Stimulated activated CD4-positive, alpha-beta T cell treated with anti-CD3 and anti-CD28 coated beads, TNF-alpha, amount 100 ng/mL, for 1 hour (primary cell): ENCODE measurements at places on chromosomes 16 and 17.

DNA sequence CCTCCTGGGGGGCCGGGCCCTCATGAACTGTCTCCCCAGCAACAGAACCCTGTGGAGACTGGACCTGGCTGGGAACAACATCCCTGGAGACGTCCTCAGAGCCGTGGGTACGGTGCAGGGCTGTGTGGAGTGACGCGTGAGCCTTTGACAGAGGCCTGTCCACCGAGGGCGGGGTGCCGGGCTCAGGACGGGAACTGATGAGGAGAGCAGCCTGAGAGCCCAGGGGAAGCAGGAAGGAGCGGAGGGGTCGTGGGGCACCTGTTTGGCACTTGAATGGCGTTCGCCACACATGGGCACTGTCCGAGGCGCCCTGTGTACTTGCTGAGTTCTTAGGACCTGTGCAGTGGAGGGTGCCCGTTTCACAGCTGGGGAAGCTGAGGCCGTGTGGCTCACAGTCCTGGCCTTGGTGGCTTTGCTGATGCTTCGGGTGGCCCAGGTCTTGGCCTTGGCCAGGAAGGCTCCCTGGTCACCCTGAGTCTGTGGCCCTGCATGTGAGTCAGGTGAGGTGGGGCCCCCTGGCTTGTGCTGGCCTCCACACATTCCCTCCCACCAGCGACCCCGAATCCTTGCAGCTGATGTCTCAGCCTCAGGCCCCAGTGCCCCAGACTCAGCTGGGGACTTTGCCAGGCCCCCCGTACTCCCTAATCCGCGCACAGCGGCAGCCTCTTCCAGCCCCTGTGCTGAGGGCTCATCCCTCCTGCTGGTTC lies 2.4 kb downstream of the LRRC45 start:
- DNase-seq, result no peak

DNA sequence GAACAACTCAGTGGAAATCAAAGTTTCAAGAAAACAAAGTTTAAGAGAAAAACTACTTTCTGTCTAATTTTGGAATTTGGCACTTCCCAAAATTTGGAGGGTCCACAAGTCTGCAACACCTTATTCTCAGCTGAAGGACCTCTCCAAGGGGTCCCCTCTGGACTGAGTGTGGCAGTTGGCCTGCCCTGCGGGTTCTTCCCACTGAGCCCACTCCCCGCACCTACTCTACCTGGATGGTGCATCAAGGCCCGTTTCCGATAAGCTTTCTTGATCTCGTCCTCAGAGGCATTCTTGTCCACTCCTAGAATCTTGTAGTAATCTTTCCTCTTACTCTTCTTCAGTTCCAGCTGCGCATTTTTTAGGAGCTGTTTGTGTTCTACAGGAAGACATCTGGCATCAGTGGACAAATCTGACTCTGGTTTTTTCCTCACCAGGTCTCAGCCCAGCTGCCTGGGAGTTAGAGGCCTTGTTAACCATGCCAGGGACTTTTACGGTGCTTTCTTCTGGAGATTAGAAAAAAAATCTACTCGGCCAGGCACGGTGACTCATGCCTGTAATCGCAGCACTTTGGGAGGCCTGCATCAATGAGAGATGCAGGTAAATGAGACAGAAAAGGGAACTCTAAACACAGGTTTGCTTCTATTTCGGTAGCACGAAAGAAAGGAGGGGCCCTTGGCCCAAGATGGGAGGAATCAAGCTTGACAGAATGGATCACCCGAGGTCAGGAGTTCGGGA lies 15.6 kb downstream of the CNP start:
- DNase-seq, result no peak

- DNase-seq, result no peak
These were observed 55.0 kb upstream of the GSE1 start for GRCh38 chr16:85557971-85558657.

- DNase-seq, result no peak
These were observed 25.0 kb downstream of the XPO6 start for GRCh38 chr16:28186752-28187151.

- DNase-seq, result no peak
These were observed 3.2 kb upstream of the ARL6IP1 start for GRCh38 chr16:18804540-18804939.

- DNase-seq, result no peak
These were observed 119.0 kb upstream of the CDC42EP4 start for GRCh38 chr17:73430848-73431247.

DNA sequence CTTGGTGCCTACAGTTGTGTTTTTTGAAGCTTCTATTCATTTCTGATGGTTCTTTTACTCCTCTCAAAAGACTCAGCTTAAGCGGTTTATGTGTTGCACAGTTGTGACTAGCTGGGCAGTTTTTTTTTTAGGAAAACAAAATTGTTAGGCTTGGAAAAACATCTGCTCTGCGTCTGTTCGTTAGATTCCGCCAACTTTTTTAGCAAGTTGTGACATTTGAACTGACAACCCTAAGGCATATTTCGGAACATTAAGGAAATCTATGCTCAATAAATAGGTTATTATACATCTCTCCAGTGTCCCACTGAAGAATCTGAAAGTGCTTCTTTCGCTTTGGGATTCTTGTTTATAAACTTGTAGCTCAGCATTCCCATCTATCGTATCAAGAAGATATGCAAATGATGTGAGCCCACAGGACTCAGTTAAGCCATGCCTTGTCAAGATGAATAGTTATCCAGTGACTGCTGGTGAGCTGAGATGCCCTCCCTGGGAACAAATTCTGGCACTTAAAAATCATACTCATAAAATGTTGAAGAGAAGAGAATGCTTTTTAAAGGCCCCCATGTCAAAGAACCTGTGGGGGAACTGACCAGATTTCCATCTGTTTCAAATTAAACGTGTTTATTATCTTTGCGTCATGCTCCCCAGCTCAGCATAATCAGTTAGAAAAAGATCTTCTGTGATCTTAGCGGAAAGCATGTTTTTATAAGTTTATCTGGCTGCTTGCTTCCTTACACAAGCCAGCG lies 109.0 kb upstream of the FAM20A start:
- DNase-seq, result no peak

- DNase-seq, result no peak
These were observed 11.2 kb upstream of the ERN2 start for GRCh38 chr16:23724096-23724784.

GRCh38 chr16:75288596-75289120 lies 37.2 kb upstream of the BCAR1 start:
- no peak for DNase-seq

- no peak for DNase-seq
These were observed 7.6 kb downstream of the SGCA start for GRCh38 chr17:50173335-50173941.

DNA sequence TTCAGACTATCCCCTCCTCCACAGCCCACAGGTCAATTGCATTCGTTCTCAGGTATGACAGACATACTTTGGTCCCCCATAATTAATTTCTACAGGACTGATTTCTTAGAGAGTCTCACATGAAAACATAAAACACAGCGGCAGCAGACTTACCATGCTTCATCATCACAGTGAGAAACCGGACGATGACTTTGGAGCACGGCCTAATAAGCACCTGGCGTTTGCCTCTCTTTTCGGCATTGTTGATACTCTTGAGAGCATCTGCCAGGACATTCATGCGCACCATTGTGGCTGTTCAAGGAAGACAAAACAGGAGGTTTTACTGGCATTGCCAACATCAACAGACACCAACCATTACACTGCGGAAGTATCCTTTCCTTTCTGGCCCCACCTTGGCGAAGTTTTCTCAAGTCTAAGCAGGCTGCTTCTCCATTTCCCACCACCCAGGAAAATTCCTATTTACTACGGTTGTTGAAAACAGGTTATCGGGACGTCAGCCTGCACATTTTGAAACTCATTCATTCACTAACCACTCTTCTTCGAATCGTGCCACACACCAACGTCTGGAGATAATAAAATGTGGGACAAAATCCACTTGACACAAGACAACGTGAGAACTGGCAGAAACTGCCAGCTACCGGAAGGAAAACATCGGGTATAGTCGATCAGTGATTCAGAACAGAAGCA lies 1.2 kb downstream of the RPS15A start:
- no peak for DNase-seq

DNA sequence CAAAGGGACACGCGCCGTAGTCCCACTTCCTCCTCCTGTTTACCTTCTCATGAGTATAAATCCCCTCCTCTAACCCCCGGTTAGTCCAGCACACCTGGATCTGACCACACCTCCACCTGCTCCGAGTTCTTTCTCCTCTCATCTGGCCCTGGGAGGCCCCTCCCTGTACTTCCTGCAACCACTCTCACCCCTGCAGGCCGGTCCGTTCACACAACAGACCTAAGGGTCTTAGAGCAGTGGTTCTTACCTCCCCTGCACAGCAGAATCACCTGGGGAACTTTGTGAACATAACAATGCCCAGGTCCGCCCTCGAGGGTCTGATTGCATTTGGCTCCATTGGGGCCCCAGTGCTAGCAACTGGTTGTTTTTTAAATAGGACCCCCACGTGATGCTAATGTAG lies 24.8 kb downstream of the TMEM114 start:
- no peak for DNase-seq

DNA sequence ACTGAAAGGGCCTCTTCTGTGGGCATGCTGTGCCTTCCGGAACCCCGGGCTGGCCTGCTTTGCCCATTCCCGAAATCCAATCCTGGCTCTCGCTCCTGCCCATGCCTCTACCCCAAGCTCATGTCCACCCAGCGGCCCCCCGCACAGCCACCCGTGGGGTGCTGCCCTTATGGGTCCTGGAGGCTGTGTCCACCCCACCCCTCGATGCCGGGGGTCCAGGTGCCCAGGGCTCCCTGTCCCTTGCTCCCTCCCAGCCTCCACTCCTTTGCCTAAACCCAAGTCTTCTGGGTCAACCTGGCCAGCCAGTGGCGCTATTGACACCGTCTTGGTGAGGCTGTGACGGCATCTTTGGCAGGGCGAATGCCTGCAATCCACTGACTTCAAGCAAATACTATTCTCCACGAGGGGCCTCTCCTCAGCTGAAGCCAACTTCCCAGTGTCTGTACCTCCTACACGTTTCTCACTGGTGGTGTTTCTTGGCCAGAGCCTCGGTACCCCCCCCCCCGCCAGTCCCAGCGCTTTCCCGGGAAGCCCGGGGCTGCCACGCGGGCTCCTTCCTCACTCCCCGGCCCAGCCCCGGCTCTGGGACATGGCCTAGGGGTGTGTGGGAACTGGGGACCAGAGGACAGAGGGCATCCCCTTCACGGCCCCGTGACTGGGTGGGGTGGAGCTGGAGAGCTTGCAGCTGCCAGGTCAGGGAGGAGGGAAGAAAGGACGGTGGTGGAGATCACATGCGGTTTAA lies 12.2 kb upstream of the DUS1L start:
- no peak for DNase-seq

DNA sequence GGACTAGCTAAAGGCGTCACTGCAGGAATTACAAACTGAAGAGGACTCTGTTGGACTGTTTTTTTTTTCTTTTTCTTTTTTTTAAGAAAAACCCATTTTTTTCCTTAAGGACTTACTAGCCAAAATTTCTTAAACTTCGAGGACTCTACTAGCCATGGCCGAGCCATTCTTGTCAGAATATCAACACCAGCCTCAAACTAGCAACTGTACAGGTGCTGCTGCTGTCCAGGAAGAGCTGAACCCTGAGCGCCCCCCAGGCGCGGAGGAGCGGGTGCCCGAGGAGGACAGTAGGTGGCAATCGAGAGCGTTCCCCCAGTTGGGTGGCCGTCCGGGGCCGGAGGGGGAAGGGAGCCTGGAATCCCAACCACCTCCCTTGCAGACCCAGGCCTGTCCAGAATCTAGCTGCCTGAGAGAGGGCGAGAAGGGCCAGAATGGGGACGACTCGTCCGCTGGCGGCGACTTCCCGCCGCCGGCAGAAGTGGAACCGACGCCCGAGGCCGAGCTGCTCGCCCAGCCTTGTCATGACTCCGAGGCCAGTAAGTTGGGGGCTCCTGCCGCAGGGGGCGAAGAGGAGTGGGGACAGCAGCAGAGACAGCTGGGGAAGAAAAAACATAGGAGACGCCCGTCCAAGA lies 878 bp downstream of the HEXIM1 start:
- peak; percentile 38 for DNase-seq

DNA sequence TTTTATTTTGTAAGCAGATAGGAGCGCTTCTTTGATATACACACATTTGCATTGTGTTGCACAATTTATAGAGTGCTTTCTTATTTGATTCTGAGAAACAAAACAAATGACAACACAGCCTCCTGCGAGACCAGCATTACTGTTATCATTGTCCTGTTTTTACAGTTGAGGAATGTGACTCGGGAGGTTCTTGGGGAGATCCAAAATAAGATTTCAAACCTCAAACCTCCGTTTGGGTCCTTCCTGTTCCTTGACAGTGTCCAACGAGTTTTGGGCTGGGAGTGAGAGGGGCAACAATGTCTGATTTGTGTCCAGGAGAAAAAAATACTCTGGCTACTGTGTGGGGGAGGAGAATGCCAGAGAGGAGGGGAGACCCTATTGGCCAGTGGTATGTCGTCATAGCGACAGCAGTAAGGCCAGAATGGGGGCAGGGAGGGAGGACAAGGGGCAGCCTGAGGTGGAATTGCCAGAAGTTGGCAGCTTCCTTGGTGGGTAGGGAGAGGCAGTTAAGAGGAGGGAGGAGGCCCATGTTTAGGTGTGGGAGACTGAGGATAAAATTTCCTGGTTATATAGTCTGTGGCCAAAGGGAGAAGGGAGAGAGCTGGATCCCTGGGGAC lies 45.5 kb downstream of the TMEM132E start:
- no peak for DNase-seq

DNA sequence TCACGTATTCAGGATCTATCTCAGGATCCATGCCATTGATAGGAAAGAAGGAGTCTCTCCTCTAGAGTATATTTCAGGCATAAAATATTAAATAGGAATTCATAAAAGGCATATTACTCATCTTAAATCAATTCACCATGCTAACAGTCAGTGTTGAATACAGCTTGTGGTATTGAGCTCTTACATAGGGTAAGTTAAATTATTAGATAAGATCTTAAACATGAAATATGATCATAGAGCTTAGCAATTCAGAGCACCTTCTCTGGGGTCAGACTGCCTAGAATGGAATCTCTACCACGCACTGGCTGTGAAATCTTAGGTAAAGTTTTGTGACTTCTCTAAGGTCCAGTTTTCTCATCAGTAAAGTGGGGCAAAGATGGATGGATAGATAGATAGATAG lies 20.7 kb downstream of the MARCHF10 start:
- no peak for DNase-seq

- no peak for DNase-seq
These were observed 19.0 kb downstream of the CENPX start for GRCh38 chr17:82003411-82004381.

- DNase-seq, result no peak
These were observed 59.8 kb downstream of the PIPOX start for GRCh38 chr17:29102741-29103181.

- no peak for DNase-seq
These were observed 116.9 kb downstream of the DNAH3 start for GRCh38 chr16:21033704-21034103.

- no peak for DNase-seq
These were observed 8.6 kb downstream of the CHMP6 start for GRCh38 chr17:81000334-81000630.

DNA sequence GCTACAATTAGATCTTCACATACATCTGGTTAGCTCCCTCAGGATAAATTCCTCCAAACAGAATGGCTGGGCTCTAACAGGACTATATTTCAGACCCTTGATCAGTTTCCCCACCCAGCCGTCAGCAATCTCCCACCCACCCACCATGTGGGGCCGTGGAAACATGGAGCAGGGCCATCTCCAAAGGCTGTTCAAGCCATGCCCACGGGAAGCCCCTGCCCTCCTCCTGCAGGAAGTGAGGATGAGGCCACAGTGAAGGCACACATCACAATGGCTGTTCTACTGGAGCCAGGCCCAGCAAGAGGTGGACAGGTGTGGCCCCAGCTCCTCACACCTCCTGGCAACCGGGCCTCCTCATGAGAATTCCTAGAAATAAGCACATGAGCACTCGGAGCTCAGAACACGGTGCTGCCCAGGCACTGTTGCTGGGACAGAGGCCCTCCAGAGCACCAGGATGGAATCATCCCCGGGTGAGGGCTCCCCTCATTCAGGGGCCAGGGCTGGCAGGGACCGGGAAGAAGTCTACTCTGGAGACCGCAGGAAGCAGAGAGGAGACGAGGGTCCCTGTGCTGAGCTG lies at the start of gene LITAFD:
Gene LITAFD, plus strand, starts transcription at position 311 of the 577 bp plus-strand sequence. CDS start 2,005 bp downstream, outside the sequence.
- no peak for DNase-seq
